ENCODE measurements at places on chromosomes 4 and X.

DNA sequence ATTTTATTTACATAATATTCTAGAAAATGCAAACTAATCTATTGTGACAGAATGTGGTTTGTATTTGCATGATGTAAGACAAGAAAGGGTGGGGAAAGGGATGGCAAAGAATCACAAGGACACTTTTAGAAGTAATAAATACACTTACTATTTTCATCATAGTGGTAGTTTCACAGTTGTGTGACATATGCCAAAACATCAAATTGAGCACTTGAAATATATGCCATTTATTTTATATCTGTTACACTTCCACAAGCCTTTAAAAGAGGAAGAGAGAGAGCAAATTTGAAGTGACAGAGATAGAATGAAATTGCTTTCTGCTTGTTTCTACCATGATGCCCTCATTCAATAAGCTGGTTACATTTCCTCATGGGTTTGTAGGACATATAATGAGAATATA, 230.0 kb upstream of the NWD2 start:
- DNase-seq, result no peak

GRCh38 chr4:98617358-98618047, 40.9 kb downstream of the TSPAN5 start:
- DNase-seq, result no peak

- no peak for DNase-seq
These were observed 1.8 kb downstream of the TAPT1 start for GRCh38 chr4:16224264-16225166.

DNA sequence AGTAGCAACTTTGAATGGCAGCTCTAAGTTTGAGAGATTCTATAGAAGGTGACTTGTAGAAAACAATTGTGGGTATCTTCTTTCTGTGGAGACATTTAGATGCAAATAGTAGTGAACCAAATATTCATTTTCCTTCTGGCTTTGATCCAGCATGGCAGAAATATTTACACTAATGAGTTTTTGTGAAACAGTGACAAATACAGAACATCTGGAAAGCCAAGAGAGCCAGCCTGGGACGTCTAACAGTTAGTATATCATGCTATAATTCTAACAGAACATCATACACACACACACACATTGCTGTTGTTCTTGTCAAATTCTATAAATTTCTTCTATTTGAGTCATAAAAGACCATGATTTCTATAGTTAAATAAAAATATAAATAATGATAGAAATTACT, 1777.9 kb downstream of the ARAP2 start:
- DNase-seq, result no peak

GRCh38 chrX:154295664-154296310, at the start of gene TKTL1:
TSS of gene TKTL1 (plus strand) at chrX:154295795. CDS start at chrX:154295860, 65 bp downstream.
- DNase-seq, result no peak

GRCh38 chr4:102345795-102346100, 466 bp upstream of the SLC39A8 start:
- DNase-seq, result no peak

GRCh38 chrX:154375156-154375504, 696 bp upstream of the FLNA start:
- no peak for DNase-seq

DNA sequence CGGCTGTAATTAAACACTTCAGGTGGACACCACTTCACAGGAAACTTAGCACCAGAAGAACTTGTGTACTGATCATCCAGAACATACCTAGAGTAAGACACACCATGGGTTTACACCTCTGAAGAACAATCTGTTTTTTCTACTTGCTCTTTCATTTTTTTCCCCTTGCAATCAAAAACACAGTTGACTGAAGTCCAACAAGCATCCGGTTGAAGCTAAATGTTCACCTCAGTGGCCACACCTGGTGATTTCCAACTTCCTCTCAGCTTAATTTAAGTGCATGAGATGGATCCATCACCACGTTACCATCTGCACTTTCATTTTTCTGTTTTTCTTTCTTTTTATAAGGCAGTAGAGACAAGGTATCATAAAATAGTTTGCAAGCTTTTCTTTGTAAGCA, 4.9 kb upstream of the TXK start:
- DNase-seq, result no peak

- DNase-seq, result no peak
These were observed 197.1 kb upstream of the SPOCK3 start for GRCh38 chr4:167431371-167431770.

- no peak for DNase-seq
These were observed at the start of gene HEPH for GRCh38 chrX:66163849-66164411. TSS of gene HEPH (plus strand) at chrX:66164247. CDS start at chrX:66170571, 6,324 bp downstream.

DNA sequence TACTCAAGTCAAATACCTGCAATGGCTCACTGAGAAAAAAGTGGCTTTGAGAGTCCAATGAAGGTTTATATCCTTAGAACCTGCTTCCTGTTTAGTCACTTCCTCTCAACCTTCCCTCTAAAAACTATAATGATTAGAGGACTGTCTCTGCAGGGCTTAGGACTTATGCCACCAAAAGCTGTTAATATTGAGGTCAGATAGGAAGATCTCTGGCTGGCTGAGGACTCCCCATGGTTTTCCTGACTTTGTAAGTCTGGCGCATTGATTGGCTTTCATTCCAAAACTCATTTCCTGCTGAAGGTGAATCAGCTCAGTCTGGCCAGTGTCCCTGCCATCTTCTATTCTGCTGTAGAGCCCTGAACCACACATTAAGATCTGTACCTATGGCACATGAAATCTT, 140.9 kb upstream of the ANK2 start:
- DNase-seq, result no peak

- peak; percentile 36 for DNase-seq
These were observed 74.8 kb upstream of the BCOR start for GRCh38 chrX:40172401-40173142.

DNA sequence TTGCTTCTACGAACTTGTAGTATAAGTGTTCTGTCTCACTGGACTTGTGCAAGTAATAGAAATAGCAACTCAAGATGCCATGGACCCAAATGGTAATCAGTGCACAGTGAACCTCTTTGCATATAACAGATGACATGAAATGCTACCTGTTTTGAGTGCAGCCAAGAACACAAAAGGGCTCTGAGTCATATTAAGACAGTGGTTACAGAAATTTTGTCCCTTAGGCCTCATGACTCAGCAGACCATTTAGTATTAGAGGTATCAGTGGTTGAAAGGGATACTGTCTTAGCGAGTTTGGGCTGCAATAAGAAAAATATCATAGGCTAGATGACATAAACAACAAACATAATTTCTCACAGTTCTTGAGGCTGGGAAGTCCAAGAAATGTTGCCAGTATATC, 502.9 kb upstream of the PCDH10 start:
- peak; percentile 1 for DNase-seq

DNA sequence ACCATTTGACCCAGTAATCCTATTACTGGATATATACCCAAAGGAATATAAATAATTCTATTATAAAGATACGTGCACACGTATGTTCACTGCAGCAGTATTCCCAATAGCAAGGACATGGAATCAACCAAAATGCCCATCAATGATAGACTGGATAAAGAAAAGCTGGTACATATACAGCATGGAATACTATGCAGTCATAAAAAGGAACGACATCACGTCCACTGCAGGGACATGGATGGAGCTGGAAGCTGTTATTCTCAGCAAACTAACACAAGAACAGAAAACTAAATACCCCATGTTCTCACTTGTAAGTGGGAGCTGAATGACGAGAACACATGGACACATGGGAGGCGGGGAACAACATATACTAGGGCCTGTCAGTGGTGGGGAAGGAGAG, 69.7 kb downstream of the PHF8 start:
- no peak for DNase-seq

DNA sequence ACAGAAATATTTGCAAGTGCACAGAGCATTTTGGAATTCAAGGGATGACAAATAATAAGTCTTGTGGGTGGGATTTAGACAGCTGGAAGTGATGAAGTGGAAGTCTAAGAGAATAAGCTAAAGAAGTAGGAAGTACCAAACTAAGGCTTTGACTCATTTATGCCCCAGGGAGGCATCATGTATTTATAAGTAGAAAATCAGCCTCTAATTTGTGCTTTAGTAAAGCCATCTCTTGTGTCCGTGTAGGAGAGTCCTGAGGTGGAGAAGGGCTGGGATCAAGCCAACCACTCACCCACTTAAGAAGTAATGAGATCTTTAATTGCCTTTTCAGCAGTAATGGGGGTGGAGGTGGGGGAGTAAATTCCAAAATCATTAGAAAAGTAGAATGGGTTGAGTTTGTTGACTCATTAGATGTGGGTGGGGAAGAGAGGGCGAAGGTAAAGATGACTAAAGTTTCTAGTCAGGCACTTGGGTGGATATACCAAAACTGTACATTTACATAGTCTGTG, 356.7 kb downstream of the STIM2 start:
- DNase-seq, result no peak

GRCh38 chr4:167964766-167965373, 127.5 kb upstream of the ANXA10 start:
- DNase-seq, result no peak

DNA sequence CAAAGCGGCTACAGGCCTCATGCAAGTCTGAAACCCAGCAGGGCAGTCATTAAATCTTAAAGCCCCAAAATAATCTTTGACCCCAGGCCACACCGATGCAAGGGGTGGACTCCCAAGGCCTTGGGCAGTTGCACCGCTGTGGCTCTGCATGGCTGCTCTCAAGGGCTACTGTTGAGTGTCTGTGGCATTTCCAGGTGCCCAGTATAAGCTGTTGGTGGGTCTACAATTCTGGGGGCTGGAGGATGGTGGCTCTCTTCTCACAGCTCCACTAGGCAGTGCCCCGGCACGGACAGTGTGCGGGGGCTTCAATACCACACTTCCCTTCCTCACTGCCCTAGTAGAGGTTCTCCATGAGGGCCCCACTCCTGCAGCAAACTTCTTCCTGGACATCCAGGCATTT, 60.1 kb downstream of the NWD2 start:
- no peak for DNase-seq

GRCh38 chr4:74365761-74366160, 816 bp downstream of the EREG start:
- peak; percentile 25 for DNase-seq

DNA sequence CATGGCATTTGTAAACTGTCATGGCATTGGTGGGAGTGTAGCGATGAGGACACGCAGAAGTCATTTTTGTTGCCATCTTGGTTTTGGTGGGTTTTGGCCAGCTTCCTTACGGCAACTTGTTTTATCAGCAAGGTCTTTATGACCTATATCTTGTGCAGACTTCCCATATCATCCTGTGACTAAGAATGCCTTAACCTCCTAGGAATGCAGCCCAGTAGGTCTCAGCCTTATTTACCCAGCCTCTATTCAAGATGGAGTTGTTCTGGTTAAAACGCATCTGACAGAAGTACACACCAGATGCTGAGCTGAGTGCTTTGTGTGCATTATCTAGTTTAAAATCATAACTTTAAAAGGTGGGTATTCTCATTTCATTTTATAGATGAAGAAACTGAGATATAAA, 268.8 kb upstream of the GALNT7 start:
- DNase-seq, result no peak

GRCh38 chr4:52658641-52659000, 480 bp downstream of the USP46 start:
- no peak for DNase-seq

DNA sequence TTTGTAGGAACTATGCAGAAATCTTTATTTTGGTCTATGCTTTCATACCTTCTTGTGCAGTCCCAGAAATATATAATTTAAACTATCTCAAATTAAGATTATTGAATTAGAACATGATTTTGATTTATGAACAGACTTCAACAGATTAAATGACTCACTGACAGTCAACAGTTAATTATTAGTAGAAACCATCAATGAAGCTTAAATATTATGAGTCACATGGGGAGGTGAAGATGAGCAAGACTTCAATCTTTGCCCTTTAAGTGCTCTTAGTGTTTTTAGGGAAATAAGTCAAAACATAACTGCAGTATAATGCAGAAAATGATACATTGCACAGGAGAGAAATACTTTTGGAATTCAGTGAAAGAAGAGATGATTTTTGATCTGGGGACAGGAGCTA, 81.5 kb upstream of the BMP3 start:
- DNase-seq, result no peak

DNA sequence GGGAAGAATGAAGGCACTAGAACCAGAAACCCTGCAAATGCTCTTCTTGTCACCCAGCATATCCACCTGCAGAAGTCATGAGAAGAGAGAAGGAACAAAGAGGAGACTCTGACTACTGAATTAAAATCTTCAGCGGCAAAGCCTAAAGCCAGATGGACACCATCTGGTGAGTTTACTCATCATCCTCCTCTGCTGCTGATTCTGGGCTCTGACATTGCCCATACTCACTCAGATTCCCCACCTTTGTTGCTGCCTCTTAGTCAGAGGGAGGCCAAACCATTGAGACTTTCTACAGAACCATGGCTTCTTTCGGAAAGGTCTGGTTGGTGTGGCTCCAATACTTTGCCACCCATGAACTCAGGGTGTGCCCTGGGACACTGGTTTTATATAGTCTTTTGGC, 181.7 kb downstream of the AR start:
- DNase-seq, result no peak

- peak; percentile 1 for DNase-seq
These were observed 172.6 kb downstream of the AMELX start for GRCh38 chrX:11465648-11466411.

DNA sequence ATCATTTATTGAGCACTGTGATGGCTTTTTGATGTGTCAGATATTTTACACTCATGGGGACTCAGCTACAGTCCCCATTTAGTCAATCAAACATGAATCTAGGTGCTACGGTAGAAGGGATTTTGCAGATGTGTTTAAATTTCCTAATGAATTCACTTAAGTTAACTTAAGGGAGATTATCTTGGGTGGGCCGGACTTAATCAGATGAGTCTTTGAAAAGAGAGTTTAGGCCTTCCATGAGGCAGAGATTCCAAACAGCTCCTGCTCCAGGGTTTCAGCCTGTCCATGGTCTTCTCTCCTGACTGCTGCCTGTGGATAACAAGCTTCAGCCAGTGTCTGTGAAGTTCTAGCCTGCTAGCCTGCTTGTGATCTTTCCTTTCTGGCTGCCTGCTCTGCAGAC, 202.4 kb downstream of the IDS start:
- DNase-seq, result no peak

DNA sequence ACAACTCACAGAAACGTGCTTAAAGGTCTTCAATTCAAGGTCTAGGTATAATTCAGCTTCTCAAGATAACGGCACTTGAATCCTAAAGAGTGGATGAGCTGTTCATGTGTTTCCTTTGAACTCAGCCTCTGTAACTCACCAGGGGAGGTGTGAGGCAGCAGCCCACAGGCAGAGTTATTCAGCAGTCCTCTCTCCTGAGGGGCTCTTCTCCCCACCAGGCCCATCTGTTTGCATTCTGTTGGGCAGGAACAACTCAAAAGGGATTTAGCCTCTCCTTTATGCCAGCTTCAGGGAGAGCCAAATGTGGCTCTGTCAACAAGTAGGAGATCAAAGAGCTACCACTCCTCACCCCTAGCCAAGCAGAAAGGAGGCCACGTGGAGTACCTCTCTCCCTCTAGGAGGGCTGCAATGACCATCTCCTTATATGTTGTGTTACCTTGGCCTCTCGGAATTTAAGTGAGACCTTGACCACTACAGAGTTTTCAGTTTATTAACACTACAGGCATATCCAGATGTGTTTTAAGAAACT, 151.2 kb downstream of the SPATA18 start:
- peak; percentile 21 for DNase-seq

DNA sequence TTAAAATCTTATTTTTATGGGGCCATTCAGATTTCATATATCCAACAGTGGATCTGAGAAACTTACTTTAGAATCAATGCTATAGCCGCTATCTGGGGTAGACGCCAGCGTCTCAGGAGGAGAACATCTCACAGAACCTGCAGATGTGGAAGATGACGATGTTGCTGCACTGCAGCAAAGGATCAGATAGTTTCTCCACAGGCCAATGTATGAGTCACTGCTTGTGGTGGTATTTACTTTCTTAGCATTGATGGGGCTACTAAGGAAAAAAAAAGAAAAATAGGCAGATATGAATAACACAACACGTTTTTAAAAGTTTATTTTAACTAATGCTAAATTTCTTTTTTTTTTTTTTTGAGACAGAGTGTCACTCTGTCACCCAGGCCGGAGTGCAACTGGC, 85.9 kb downstream of the ZAR1 start:
- DNase-seq, result no peak

Measured in urothelium cell line (cell line).